NCI-H2171 (cell line): ENCODE measurements at places on chromosomes 4 and X.

- DNase-seq = no peak
Measured at GRCh38 chrX:151904989-151905388, 7.7 kb upstream of the MAGEA4 start.

DNA sequence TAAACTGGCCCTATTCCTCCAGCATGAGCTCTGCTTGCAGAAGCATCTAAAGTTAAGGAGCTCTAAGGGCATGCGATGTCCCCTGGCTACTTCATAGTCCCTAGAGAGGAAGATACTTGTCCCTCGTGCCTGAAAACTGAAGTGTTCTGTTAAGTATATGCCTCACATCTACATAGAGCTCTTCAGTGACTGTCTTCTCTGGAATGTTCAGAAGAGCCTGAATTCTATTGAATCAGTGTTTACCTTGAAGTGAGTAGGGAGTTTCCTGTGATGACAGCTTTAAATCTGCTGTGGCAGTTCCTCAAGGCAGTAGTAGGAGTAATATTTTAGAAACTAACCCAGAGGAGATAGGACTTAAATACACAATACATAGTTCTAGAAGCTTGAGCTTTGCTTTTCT is 111.2 kb downstream of the ZNF518B start:
- DNase-seq = no peak

DNA sequence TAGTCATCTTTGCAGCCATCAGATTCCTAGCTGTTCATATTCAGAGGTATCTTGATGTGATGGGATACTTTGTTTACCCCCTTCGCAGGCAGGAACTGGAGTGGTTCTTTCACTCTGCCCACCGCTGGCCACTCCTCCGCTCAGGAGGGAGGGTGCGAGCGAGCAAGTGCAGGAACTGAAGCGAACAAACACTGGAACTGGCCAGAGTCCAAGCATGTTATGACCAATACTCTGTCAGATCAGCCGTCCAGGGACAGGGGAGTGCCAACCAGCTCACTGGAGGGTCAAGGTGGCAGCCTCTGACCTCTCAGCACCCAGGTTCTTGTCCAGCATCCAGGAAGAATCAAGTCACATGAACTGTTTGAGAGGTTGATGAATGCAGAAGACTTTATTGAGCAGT is 18.0 kb upstream of the MANBA start:
- DNase-seq = no peak

DNA sequence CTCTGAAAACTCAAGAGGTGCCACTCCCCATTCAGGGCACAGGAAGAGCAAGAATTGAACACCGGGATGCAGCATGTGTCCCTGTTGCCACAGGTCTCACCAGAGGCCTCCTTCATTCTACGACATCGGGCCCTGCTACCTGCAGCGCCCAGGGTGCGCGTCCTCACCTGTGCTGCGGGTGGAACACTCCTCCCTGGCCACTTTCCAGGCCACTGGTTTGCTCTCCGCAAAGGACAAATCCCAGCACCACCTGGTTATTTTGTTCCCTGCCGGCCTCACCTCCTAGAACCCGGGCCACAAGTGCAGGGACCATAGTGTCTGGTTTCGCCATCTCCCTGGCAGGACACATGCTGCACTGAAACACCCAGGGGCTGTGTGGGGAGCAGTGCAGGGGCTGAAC is 14.3 kb upstream of the FAM3A start:
- no peak for DNase-seq

- no peak for DNase-seq
Measured at GRCh38 chr4:926538-926937, 5.6 kb downstream of the GAK start.

DNA sequence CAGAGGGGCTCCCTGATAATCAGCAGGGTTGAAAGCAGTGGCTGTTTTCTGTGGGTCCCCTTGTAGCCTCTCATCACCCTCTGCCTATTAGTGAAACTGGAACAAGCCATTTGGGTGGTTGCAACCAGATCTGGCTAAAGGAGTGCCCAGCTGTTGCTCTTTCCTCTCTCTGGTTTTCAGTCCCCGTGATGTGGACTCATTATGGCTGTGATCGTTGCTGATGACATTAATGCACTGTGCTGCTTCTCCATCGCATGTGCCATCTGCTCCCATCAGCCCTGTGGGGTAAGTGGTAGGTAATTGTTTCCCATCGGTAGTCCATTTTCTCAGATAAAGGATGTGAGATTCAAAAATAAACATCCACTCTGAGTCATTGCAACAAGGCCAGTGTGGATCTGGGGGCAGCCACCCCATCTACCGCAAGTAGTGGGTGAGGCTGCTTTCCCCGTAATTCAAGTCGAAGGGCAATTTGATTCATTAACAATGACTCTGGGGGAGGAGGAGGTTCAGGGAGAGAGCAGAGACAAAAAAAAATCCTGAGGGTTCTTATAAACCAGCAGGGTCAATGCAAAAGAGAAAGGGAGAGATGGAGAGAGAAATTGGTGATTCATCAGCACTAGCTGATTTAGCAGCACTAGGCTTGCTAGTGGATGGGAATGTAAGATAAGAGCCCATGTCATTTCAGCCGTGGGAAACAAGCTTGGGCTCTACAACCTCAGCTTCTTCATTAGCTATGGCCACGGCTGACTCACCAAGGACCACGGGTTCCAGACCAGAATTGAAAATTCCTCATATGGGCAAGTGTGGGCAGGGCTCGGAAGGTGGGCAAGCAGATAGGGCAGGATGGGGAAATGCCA is 357.8 kb downstream of the MID1IP1 start:
- DNase-seq = peak; percentile 71

DNA sequence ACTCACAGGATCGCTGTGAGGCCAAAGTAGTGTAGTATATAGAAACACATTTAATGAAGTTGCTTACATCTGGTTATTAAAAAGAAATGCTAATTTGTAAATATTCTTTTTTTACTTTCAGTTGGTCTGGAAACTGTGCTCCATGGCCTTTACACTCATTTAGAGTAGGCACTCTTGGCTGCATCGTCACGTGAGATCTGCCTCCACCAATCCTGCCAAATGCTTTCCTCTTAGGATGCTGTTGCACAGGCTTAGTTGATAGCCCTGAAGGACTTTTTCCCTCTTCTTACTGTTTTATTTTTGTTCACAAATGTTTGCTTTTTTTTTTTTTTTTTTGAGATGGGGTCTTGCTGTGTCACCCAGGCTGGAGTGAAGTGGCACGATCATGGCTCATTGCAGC is 6.3 kb downstream of the CPE start:
- DNase-seq = peak; percentile 7

GRCh38 chr4:170089274-170089667 is 485 bp downstream of the AADAT start:
- peak; percentile 1 for DNase-seq

DNA sequence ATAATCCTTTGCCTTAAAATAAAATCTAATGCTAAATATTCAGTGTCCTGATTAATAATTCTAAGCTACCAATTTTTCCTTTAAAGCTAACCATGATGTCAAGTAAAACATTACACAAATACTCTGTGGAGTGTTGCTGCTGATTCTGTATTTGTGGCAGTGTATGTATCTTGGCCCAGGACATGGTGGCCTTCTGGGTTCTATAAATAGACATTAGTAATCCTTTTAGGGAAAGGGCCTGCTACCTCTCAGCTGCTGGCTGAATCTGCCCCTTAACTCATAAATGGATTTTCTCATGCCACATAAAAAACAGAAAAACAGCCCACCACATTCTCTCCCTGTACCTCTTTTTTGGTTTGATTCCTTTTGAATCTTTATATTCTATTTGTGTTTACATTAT is 1.2 kb upstream of the XK start:
- DNase-seq = no peak

- DNase-seq = no peak
Measured at GRCh38 chr4:8637456-8637984, 45.0 kb downstream of the CPZ start.

- DNase-seq = no peak
Measured at GRCh38 chrX:140151316-140151715, 186.0 kb upstream of the CXorf66 start.

GRCh38 chr4:56665781-56666180 is 15.3 kb downstream of the HOPX start:
- DNase-seq = no peak

GRCh38 chr4:80125252-80126177 is 52.5 kb upstream of the ANTXR2 start:
- DNase-seq = no peak

DNA sequence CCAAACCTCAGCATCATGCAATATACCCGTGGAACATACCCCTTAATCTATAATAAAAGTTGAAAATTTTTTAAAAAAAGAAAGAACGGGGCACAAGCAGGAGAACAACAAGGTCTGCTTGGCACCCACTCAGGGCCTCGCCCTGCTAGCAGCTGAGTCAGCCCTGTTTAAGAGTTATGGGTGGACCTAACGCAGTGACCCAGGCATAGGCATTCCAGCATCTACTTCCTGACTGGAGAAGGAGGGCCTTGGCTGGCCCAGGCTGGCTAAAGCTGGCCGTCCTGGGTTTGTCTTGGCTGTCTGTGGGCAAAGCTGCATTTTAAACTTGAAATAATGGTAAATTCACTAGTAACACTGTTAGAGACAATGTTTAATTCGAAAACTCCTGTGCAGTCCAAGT is 236.7 kb upstream of the PGRMC2 start:
- DNase-seq = no peak

DNA sequence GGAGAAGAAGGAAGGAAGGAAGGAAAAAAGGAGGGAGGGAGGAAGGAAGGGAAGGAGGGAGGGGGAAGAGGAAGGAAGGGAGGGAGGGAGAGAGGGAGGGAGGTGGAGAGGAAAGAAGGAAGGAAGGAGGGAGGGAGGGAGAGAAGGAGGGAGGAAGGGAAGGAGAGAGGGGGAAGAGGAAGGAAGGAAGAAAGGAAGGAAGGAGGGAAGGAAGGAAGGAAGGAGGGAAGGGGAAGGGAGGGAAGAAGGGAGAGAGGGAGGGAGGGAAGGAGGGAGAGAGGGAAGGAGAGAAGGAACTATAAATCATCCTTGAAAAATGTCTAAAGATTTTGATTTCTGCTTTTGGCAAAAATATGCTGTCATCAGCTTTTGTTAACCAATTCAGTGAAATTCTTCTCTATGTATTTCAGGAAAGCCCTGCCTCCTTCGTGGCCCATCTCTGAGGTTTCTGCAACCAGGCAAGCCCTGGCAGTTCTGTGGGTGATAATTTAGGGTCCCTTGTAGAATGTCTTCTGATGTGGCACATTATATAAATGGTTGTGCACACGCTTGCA is 7.1 kb upstream of the HOPX start:
- DNase-seq = no peak

DNA sequence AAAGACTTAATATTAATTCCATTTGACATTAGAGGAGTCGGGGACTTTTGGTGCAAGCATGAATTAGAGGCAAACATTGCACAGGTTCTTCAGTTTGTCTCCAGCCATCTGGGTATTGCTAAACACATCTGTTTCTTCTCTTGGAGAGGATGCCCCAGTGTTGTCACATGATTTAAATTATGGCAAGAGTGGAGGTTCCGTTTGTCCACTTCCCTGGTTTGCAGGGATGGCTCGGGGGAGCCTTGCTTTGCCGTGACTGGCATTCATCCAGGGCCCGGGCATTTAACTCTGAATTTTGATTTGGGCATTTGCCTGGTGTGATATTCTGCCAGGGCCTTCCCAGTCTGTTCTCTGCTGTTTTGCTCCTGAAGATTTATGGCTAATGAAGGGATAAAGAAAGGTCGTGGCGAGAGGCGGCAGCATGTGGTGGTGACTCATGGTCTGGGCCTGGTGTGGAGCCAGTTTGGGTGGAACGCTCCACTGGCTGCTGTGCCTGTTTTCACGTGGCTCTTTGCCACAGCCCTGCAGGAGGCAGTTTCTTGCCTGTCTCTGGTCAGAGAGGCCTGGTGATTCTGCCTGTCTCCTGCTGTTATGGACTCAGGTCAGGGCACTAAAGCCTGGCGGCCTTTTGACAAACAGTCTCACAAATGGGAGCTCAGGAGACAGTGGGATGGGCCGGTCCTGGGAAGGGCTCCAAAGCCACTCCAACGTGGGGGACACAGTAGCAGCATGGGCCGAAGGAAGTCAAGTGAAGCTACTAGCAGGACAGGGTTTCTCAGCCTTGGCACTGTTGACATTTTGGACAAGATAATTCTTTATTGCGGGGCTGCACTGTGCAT is 99.4 kb upstream of the PGRMC2 start:
- DNase-seq = no peak

- no peak for DNase-seq
Measured at GRCh38 chrX:110531873-110532580, 173.4 kb downstream of the RTL9 start.

DNA sequence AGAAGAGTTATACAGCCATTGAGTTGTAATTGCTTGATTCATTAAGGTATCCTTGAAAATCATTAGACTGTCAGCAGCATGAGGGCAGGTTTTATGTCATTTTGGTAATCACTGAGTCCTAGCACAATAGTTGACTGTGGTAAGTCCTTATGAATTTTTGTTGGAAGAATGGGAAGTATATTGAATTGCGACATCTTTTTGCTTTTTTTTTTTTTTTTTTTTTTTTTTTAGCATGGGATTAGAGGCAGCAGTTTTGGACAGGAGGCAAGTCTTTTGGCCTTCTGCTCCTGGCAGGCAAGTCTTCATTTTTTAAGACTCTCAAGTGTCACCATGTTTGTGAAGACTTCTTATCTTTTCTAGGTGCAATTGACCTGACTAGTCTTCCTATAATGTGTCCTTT is 29.7 kb downstream of the PRRG1 start:
- DNase-seq = no peak

- no peak for DNase-seq
Measured at GRCh38 chr4:143617994-143618679, 82.3 kb downstream of the FREM3 start.

DNA sequence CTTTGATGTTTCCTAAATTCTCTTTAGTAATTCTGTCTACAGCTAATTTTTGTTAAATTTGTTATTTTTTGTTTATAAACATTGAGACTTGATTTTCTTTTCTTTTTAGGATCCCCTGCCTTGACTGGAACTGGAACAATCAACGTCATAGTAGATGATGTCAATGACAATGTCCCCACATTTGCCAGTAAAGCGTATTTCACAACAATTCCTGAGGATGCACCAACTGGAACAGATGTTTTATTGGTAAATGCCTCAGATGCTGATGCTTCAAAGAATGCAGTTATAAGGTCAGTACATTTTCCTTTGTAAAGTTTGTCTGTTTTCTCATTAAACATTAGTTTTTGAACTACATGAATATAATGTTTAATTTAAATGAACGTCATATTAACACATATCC is 119.4 kb downstream of the FAT4 start:
- DNase-seq = no peak

GRCh38 chr4:92814677-92815076 is 510.9 kb downstream of the GRID2 start:
- no peak for DNase-seq

GRCh38 chrX:104098151-104098808 is 14.0 kb upstream of the ZCCHC18 start:
- peak; percentile 15 for DNase-seq

- no peak for DNase-seq
Measured at GRCh38 chrX:65601530-65602220, 65.8 kb upstream of the MSN start.

- DNase-seq = no peak
Measured at GRCh38 chrX:133633162-133633561, 217.9 kb upstream of the GPC4 start.

GRCh38 chr4:67549123-67549522 is 3.8 kb upstream of the CENPC start:
- no peak for DNase-seq

DNA sequence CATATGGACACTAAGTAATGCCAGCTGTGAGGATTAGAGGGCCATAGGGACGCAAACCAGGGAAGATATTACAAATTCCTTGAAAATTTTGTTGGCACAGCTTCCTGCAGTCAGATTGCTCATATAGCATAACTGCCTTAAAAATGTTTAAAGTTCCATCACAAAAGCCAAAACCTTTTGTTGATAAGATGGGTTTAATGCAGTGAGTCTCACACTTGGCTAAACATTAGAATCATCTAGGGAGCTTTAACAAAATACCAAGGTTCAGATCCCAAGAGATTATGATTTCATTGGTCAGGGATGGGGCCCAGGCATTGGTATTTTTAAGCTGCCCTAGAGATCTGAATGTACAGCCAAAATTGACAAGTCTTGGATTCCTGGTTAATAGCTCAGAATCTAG is 376.5 kb upstream of the MAD2L1 start:
- DNase-seq = no peak
